ENCODE measurements at places on chromosomes 6 and 20.

GRCh38 chr6:47853766-47854165 is 71.9 kb downstream of the OPN5 start:
- DNase-seq, result no peak

GRCh38 chr6:2157441-2158127 is 87.8 kb downstream of the GMDS start:
- DNase-seq, result peak; percentile 8

DNA sequence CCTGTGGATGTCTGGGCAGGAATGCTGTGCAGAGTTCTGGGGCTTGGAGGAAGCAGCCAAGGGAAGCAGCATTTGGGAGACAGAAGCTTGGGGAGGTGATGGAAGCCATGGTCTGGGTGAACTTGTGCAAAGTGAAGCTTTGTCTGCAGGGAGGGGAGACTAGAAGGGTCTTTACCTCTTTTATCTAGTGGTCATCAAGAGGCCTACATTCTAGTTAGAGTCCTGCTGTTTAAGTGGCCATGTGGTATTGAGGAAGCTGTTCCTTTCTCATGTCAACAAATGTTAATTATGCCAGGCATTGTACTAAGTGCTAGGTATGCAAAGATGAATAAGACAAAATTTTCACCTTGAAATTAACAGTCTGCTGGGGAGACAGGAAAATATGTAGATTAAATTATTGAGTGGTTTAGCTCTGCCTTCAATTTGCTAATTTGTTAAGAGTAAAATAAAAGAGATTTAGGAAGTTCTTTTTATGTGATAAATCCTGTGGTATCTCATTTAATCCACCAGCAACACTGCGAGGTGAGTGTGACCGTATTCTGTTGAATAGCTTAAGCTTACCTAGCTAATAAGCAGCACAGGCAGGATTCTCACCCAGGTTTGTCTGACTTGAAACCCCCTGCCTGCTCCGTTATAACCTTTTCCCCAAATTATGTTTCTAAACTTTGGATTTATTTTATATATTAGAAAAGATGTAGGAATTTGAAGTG is 43.1 kb downstream of the ARID1B start:
- no peak for DNase-seq

DNA sequence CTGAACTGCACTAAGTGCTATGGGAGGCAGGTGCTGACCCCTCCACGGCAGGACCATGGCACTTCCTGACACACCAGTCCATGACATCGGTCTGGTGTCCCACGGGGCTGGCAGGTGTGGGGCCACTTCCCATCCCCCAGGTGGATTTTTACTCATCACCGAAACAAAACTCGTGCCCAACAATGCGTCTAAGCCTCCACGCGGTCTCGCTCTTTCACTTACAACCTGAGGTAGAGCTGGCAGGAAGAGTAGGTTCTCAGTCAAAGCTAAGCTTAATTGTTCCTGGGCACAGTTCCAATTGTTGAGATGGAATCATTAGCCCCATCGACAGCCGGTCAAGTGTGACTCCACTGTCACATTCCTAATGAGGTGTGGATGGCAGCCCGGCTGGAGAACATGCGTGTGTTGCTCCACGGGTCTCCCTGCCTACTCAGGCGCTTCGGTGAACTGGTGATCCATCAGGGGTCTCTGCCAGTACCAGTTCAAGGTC is 125.7 kb downstream of the SLC23A2 start:
- DNase-seq, result no peak

- no peak for DNase-seq
Observed at GRCh38 chr20:44355498-44356352, at the start of gene HNF4A. TSS of gene HNF4A (plus strand) at chr20:44355699. CDS start at chr20:44355805, 106 bp downstream.

DNA sequence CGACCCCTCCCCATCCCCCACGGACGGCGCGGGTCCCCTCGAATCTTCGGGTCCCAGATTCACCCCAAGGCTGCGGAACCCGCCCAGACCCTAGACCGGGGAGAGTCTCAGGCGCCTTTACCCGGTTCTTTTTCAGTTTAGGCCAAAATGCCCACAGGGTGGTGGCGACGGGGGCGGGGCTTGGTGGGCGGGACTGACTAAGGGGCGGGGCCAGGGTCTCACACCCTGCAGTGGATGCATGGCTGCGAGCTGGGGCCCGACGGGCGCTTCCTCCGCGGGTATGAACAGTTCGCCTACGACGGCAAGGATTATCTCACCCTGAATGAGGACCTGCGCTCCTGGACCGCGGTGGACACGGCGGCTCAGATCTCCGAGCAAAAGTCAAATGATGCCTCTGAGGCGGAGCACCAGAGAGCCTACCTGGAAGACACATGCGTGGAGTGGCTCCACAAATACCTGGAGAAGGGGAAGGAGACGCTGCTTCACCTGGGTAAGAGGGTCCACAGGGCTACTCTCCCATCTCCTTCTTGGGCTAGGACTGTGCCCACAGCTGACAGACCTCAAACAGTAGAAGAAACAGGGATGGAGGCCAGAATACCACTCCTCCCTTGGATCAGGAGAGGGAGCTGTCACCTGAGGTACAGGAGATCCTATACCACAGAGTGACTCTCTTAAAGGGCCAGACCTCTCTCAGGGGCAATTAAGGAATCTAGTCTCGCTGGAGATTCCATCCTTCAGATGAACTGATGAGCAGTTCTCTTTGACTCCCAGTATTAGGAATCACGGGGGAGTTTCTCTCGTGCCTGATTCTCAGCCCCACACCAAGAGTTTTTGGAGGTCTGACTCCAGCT is 942 bp downstream of the HLA-E start:
- DNase-seq, result peak; percentile 69

- DNase-seq, result no peak
Observed at GRCh38 chr6:26241033-26241895, 123.7 kb upstream of the BTN3A2 start.

- no peak for DNase-seq
Observed at GRCh38 chr6:34332251-34333198, 59.9 kb downstream of the NUDT3 start.

- DNase-seq, result no peak
Observed at GRCh38 chr6:29509239-29509638, 21.5 kb upstream of the MAS1L start.

DNA sequence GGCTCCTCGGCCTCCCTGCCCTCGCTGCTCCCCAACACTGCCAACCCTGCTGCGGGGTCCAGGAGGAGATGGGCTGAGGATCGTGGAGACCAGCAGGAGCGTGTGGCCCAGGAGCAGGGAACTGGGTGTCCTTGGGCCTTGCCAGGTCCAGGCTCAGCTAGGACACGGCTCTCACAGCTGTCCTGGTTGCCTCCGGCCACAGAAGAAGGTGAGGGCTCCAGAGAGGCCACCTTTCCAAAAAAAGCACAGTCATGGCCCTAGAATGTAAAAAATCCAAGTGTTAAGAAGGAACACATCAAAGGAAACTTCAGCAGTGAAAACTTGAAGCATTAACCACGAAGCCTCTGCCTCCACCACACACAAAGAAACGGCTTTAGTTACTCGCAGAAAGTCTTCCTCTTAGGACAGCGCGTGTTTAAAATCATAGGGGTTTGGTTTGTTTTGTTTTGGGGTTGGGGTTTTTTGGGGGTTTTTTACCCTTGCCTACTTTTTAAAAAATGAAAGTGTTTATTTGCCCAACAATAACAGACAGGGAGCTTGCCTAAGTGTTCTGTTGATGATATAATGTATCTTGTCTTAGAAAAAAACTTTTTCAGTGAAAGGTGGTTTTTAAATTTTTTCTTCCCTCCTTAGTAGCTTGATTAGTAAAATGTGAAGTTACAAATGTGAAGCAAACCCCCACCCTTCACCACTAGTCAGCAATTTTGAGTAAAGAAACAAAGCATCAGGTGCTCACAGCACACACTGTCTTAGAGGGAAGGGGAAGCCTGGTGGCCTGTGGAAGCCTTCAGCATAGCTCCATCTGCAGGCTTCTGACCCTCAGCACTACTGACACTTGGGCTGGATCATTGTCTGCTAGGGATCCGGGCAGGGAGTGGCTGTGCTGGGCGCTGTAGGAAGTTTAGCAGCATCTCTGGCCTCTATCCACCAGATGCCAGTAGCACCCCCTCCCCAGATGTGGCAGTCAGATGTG is 60.0 kb downstream of the PTPN1 start:
- DNase-seq, result no peak

GRCh38 chr6:161228096-161228495 is 45.8 kb downstream of the AGPAT4 start:
- no peak for DNase-seq

- DNase-seq, result no peak
Observed at GRCh38 chr6:33602180-33602579, 18.9 kb upstream of the ITPR3 start.

- no peak for DNase-seq
Observed at GRCh38 chr6:154986787-154987235, 8.3 kb upstream of the TIAM2 start.

DNA sequence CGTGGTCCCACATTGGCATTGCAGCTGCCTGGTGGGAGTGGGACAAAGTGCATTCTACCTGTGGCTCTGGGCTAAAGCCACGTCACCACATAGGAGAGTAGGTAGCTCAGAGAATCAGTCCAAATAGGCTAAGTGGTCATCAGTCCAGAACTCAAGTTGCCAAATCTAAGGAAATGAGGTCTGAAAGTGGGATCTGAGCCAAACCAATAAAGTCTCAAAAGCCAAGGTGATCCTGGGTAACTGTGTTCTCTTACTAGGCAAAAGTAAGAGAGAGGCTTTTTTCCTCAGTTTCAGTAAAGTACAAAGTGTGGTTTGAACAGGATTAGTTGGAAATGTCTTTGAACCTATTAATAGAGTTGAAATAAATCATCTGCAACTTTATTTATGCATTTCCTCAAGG is 68.6 kb upstream of the CNKSR3 start:
- no peak for DNase-seq

- DNase-seq, result no peak
Observed at GRCh38 chr6:100613656-100614055, 148.9 kb upstream of the SIM1 start.

GRCh38 chr6:109029313-109029712 is 65.3 kb downstream of the SESN1 start:
- no peak for DNase-seq

DNA sequence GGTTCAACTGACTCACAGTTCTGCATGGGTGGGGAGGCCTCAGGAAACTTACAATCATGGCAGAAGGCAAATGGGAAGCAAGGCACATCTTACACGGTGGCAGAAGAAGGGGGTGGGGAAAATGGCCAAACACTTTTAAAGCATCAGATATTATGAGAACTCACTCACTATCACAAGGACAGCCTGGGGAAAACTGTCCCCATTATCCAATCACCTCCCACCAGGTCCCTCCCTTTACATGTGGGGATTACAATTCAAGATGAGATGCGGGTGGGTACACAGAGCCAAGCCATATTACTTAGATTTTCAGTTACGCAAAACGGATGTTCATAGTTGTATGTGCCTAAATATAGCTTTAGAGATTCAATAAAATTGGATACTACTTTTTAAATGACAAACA is 25.6 kb downstream of the CYP39A1 start:
- no peak for DNase-seq

- no peak for DNase-seq
Observed at GRCh38 chr6:167331565-167331964, 6.7 kb downstream of the TTLL2 start.

GRCh38 chr20:42979720-42980119 is 210.0 kb downstream of the PTPRT start:
- no peak for DNase-seq

DNA sequence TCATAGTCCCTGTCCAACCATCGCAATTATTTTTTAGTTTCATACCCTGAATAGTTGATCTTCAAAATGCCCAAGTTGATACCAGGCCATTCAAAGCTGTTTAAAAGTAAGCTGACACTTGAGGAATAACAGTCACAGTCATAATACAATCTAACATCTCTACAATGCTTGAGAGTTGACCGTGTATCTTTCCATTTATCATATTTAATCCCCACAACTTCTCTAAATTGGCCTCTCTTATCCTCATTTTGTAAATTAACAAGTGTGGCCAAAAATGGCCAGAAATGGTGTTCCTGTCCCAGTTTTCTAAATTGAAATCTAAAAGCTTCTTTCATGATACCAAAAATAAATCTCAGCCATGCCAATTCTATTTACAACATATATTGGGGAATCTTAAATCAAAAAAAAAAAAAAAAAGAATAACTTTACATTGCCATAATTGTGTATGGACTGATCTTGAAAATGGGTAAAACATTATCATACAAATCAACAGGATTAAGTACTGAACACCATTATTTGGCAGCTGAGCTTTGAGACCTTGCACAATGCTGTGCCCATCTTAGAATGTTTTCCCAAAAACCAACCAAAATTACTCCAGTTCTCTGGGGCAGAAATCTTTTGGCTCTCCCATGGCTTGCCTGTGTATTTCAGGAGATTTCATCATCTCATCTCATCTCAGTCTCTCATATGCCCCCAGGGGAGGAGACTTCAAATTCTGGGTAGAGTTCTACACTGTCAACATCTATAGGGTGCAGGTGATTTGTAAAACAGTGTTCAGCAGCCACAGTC is 448.7 kb upstream of the JARID2 start:
- no peak for DNase-seq

DNA sequence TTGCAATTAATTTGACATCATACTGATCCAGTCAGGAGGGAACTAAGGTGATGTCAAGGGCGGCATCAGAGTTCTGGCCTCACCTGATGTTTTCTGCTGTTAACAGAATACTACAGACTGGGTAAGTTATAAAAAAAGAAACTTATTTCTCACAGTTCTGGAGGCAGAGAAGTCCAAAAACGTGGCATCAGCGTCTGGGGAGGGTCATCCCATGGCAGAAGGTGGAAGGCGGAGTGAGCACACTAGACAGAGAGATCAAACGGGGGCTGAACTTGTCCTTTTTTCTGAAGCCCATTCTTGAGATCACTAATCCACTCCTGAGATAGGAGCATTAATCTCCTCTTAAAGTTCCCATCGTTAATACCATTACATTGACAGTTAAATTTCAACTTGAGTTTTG is 3.3 kb upstream of the MTCH1 start:
- no peak for DNase-seq

Data from stimulated activated CD4-positive, alpha-beta T cell treated with anti-CD3 and anti-CD28 coated beads, TNF-alpha, amount 100 ng/mL, for 48 hours (primary cell).